ENCODE measurements at places on chromosomes 2 and 18. TPM values are rescaled to one million over a fixed set of nuclear protein-coding genes. Genes with fewer than 3 reads are reported as not detected.

CAPG gene
- 57.5 TPM for total RNA-seq

BBS5 gene
- 8.3 TPM for total RNA-seq

SERPINB10 gene
- not detected for total RNA-seq

- no peak for ATAC-seq
Observed at GRCh38 chr2:112159454-112159921, 21.3 kb downstream of the FBLN7 start.

DNA sequence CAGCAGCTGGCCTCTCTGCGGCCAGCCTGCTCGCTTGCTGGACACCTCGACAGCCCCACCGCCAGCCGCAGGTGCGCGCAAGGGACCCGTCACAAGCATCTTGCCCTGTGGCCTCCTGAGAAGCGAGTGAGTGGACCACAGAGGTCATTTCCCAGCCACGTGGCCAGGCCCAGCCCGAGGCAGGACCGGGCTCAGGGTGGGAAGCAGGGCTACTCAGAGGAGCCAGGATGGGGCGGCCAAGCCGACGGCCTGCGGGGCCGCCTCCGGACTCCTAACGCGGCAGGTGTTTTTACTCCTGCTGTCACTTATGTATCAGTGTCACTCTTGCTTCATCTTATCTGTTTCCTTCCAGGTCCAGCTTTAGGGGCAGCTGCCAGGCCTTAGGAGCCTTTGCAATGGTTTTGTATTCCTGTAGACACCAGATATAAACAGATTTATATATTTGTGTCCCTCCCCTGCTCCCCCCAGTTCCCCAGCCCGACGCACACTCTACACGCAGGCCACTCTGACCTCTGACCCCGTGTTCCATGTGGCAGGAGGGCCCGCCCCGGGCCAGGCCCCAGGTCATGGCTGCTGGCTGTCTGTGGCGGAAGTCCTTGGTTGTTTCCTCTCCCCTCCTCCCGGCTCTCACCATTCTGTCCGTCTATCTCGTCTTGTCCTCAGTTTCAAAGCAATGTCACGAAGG, 236.4 kb downstream of the ATAD2B start:
- no peak for ATAC-seq

DNA sequence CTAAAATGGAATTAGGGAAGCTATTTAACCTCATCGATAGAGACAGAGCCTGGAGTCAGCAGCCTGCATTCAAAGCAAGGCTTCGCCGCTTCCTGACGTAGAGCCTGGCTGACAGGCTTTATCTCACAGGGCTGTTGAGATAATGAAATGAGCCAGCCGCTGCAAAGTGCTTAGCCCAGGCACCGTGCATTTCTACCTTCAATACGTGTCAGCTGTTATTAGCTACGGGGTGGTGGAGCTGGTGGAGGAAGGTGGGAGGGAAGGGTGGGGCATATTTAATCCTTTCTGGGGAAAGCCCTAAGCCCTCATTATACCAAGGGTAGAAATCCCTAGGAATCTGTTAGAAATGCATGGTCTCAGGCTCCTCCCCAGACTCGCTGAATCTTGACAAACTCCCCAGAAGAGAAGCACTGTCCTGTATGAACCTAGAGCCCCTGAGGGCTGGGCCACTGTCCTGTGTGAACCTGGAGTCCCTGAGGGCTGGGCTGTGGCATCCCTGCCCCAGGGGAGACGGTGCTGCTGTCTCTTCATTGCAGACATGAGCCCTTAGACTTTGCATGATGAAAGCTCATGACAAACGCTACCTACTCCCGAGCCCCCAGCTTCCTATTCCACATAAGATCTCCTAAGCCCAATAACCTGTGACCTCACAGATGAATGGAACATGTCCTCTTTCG, 72.4 kb downstream of the ALPK2 start:
- ATAC-seq, result no peak

DNA sequence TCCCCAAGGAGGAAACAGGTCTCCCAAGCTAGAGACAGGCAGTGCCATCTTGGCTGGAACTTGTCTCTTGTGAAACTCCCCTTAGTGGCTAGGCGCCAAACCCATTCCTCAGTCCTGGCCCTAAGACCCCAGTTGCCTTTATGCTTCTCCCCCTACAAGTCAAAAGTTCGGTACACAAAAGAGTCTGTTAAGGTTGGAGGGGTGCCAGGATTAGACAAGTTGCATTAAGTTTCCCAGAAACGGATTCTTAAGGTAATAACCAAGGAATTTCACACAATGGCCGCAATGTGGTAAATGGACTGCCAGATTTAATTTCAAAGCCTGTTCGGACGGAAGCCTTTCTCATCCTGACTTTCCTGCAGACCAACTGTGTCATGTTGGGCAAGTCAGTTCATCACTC, 80.7 kb downstream of the CCBE1 start:
- ATAC-seq, result no peak

DNA sequence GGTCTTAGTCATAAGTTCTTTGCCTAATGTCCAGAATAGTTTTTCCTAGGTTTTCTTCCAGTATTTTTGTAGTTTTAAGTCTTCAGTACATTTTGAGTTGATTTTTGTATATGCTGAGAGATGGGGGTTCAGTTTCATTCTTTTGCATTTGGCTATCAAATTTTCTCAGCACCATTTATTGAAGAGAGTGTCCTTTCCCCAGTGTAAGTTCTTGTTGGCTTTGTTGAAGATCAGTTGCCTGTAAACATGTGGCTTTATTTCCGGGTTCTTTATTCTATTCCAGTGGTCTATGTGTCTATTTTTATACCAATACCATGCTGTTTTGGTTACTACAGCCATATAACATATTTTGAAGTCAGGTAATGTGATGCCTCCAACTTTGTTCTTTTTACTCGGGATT, 87.5 kb upstream of the MYCN start:
- no peak for ATAC-seq

DNA sequence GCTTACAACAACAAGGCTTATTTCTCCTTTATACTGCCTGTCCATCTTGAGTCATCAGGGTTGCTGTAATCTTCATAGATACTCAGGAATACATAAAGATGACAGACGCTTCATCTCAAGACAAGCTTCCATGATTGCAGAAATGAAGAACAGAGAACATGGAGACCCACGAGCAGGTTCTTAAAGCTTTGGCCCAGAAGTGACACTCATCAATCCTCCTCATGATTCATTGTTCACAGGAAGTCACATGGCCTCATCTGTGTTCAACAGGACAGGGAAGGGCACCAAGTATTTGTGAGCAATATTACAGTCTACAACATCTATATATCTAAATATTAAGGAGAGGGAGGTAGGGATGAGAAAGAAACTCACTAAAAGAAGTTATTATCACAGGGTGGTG, 36.5 kb upstream of the PGAP1 start:
- no peak for ATAC-seq

GRCh38 chr2:217977840-217978535, 24.8 kb downstream of the TNS1 start:
- ATAC-seq, result no peak

GRCh38 chr2:223019987-223020717, 31.8 kb upstream of the KCNE4 start:
- ATAC-seq, result no peak

- no peak for ATAC-seq
Observed at GRCh38 chr18:22052405-22053105, 116.8 kb upstream of the GATA6 start.

GRCh38 chr18:75846321-75846720, 418.8 kb upstream of the SMIM21 start:
- ATAC-seq, result no peak

GRCh38 chr2:107012714-107013306, 126.8 kb upstream of the ST6GAL2 start:
- no peak for ATAC-seq

DNA sequence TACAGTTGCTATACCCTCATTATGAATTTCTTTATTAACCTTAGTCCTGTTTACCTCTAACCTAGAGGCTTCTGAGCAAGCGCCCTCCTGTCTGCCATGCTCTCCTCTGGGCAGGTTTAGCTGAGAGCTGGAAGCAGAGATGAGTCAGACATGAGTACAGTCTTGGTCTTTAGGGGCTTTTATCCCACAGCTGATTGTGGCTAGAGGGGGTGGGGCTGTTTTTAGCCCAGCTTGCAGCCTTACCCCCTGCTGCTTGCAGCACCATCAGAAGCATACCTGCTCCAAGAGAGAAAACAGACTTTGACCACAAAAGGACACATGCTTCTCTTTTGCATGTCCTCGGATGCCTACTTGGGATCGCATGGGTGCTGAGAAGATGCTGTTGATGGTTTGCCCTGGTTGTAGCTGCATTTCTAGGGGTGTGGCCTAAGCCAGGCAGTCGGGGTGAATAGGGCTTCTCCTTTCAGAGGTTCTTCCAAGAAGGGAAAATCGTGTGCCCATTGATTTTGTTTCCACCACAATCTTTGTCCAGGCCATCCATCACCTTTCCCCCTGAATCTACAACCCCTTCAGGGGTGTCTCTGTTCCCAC, 115.0 kb upstream of the LGALSL start:
- ATAC-seq, result no peak

GRCh38 chr2:46923041-46923528, 7.5 kb upstream of the MCFD2 start:
- no peak for ATAC-seq

DNA sequence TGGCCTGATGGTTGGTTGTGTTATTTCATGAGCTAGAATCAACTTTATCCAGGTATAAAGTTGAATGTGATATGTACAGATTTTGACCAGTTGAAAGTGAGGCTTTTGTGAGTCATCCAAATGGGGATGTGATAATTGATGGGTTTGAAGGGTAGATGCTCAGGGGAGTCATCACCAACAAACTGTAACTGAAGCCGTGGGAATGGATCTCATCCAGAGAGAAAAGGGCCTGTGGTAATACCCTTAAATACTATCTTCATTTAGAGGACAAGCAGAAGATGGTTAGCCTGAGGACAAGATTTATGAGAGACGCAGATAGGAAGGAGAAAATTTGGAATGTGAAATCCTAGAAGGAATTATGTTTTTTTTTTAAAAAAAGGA, 90.5 kb upstream of the MYO3B start:
- no peak for ATAC-seq

GRCh38 chr2:10579876-10580514, 109.8 kb downstream of the NOL10 start:
- no peak for ATAC-seq

DNA sequence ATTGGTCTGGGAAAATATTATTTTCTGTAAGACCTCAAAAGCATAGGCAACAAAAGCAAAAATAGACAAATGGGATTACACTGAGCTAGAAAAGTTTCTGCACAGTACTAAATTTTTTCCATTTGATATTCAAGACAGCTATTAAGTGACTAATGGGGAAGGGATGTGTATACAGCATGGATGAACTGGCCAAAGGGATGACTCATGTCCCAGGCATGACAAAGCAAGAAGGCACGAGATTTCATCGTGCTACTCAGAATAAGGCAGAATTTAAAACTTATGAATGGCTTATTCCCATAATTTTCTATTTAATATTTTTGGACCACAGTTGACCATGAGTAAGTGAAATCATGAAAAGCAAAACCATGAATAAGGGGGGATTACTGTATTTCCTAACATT, 1250.1 kb upstream of the GYPC start:
- peak; percentile 85 for ATAC-seq

DNA sequence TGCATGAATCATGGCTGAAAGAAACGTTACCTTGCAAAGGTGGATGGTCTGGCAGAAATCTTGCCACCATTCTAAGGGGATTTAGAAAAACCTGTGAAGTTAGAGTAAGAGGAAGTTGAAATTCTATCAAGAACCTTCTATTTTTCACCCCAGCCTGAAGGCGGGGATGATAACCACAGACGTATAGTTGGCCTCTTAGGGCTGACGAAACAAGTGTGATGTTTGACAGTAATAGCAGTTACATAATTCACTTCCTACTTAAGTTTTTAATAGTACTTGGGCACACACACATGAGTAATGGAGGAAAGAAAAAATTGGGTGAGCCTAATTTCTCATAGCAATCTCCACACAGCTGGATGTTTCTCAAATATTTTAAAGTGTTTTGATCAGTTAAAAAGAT, 336.6 kb upstream of the SALL3 start:
- ATAC-seq, result no peak

DNA sequence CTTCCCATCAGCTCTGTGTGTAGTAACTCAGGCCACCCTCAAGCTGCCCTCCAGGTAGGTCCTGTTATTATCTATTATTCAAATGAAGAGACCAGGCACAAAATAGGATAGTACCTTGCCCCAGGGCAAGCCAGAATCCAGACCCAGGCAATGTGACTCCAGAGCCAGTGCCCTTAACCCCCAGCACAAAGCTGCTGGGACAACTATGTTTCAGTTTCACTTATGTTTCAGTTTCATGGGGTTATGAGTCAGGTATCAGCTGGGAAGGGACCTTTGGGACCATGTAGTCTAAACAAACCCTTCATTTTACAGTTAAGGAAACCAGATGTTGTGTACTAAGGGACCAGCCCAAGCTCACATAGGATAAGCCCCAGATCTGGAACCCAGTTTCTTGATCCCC, 10.0 kb downstream of the HK2 start:
- ATAC-seq, result peak; percentile 50

DNA sequence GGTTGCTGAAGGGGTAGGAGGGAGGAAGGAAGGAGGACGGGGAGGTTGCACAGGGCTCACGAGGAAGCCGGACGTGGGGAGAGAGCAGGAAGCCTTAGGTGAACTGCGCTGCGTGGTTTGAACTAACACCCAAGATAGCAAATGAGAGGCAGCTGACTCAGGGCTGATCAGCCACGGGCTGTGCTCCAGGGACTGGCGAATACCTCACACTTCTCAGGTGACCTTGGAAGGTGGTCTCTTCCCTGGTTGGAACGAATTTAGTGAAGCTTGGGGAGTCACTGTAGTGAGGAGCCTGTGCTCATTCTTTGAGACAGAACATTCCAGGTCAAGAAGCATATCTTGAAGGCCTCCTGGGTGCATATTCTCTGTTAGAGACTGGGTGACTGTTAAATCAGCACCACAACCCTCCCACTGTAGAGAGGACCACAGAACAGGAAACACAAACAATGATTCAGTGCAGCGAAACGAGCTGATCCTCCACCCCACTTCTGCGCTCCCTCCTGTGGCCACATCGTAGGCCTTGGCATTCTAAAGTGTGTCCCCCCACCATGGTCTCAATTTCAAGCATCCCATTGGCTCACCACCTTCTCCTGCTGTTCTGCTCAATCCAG, 33.8 kb downstream of the TOGARAM2 start:
- no peak for ATAC-seq

- no peak for ATAC-seq
Observed at GRCh38 chr2:104930732-104931131, 76.8 kb downstream of the POU3F3 start.

DNA sequence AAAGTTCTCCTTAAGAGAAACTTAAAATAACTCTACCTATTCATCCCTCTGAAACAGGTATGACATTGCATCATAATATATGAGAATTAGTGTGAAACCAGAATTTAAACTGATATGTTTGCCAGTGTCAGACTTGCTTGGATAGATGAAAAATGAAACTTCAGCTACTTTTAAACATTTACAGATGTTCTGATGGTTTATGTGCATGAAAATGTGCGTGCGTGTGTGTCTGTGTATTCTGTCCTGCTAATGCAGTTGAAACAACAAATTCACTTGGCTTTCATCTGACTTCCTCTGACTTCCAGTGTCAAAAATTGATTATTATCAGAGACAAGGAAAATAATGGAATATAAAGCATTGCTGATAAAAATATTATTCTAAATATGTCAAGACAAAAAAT, 719.4 kb downstream of the LRP1B start:
- ATAC-seq, result no peak
